ENCODE measurements at places on chromosomes 3 and 15. TPM values are rescaled to one million over a fixed set of nuclear protein-coding genes. Genes with fewer than 3 reads are reported as not detected.

- H3K27me3 ChIP-seq, result no peaks in the 10 kb centered on the region
- no peaks in the 10 kb centered on the region for H3K36me3 ChIP-seq
- H3K27ac ChIP-seq, result peak overlapping the region; percentile 53
- DNase-seq, result no peak
- no peak overlapping the region for H3K4me3 ChIP-seq
- peaks cover 6% of the 10 kb centered on the region for H3K4me1 ChIP-seq
Observed at GRCh38 chr15:36577082-36577481, 2.3 kb upstream of the CDIN1 start.

ZIC1 gene
- polyA plus RNA-seq, result 11.3 TPM

IL20RB gene
- 0.58 TPM for polyA plus RNA-seq

DNA sequence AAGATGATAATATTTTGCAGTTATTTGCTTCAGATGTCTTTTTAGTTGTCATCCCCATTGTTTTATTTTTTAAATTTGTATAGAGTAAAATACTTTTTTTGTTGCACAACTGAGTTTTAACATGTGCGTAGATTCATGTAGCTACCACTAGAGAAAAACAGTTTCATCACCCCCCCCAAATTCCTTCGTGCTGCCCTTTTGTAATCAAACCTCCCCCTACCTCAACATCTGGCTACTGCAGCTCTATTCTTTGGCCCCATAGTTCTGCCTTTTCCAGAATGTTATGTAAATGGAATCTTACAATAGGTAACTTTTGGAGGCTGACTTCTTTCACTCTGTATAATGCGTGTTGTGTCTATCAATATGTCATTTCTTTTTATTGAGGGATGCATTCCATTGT is 232.0 kb upstream of the RASGRP1 start:
- no peaks in the 10 kb centered on the region for H3K36me3 ChIP-seq
- no peaks in the 10 kb centered on the region for H3K27me3 ChIP-seq
- peaks cover 3% of the 10 kb centered on the region for H3K4me1 ChIP-seq
- no peak overlapping the region for H3K4me3 ChIP-seq
- no peak overlapping the region for H3K27ac ChIP-seq

GRCh38 chr3:47163169-47164006 is 525 bp downstream of the SETD2 start:
- no peaks in the 10 kb centered on the region for H3K27me3 ChIP-seq
- H3K36me3 ChIP-seq, result no peaks in the 10 kb centered on the region
- H3K27ac ChIP-seq, result peak overlapping the region; percentile 92
- H3K4me3 ChIP-seq, result peak overlapping the region; percentile 84
- peaks cover 16% of the 10 kb centered on the region for H3K4me1 ChIP-seq

DNA sequence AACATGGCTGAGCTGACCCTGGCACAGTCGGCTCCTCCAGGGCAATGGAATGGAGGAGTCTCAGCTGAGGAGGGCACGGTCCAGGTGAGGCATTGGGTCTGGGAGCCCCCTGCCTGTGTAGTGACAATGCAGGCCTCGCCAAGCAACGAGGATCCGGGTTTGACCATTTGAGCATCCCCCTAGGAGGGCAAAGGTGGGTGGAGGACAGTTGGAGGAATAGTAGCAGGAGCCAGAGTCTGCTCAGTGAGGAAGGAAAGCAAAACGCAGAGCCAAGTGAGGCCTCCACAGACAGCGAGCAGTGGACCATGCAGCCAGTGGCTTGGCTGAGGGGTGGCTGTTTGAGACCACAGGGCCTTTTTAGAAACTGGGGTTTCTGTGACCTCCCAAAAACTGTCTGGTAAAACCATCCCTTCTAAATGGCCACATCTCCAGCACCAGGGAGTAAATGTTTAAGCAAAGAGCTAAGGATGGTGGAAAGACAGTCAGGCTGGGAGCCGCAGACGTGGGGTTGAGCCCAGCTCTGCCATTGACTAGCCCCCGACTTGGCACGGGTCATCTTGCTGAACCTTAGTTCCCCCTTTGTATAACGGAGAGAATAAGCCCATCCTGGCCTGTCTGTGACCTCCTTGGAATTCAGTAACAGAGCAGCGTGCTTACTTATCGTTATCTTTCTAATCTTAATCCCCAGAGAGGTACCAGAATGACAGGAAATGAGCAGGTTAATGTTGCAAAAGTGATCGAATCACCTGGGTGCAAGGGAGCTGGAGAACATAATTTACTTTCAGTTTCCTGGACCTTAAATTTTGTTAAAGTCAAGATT is 46.8 kb downstream of the CMTM6 start:
- H3K36me3 ChIP-seq, result peaks cover 9% of the 10 kb centered on the region
- no peaks in the 10 kb centered on the region for H3K27me3 ChIP-seq
- H3K4me3 ChIP-seq, result no peak overlapping the region
- no peak for DNase-seq

DNA sequence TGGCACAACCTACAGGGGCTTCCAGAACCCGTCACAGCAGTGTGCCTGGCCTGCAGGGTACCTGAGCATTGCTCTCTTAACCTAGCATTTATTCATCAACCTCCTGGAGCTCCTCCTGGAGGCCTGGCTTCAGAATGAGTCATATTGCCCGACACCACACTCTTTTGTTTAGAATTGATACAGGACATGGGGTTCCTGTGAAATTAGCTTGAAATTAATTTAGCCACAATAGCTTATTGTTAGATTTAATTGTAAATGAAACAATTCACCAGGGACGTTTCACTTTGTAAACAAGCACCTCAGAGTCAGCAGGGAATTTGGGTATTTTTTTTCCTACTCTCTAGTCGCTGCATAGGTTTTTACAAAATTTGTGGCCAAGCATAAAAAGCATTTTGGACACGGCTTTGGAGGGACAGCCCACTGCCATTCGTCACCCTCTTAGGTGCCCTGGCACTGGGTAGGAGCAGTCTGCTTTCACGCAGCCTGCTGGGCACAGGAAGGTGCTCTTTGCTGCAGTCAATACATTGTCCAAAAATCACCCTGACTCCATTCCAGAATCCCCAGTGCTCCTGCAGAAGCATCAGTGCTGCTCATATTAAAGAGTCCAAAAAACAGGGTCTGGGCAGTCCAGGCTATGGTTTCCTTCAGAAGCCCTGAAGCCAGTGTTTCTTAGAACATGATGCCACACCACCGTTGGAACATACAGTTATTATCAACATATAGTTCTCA is 60.8 kb upstream of the MEF2A start:
- no peak overlapping the region for H3K4me3 ChIP-seq
- no peaks in the 10 kb centered on the region for H3K4me1 ChIP-seq
- DNase-seq, result no peak
- H3K36me3 ChIP-seq, result no peaks in the 10 kb centered on the region

DNA sequence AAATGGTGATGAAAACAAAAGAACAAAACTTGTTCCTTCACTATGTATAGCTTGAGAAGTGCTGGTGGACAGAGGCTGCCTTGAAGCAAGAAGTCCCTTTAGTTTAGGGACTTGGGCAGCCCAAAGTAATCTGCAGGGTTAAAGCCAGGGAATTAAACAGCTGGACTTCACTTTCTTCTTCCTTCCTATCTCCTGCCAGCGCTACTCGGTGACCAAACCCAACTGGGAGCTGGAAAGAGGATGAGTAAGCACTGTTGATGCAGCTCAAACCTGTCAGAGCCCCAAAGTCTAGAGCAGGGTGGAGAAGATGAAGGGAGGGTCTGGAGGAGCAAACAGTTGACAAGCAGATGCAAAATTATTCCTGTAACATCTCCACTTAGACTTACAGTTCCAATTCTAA is 73.1 kb upstream of the FBN1 start:
- no peaks in the 10 kb centered on the region for H3K27me3 ChIP-seq
- no peak overlapping the region for H3K4me3 ChIP-seq

KIF15 gene
- polyA plus RNA-seq, result 2.1 TPM

DNA sequence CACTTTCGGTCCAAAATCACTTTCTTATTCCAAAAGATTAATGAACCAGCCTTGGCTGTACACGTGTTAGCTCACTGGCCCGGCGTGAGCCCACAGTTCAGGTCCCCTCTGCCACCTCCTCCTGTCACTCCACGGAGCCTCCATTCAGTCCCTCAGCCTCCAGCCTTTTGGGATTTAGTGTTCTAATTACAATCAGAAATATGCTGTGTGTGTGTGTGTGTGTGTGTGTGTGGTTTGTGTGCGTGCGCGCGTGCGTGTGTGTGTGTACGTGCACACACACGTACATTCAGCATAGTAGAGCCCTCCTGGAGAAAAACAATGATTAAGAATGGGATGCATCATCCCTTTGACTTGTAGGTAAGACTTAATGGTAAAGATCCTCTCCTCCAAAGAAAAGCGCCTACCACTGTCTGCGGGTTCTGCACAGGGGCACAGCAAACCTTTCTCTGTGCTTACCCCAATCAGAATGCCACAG is 801 bp downstream of the CA12 start:
- H3K4me1 ChIP-seq, result peaks cover 17% of the 10 kb centered on the region
- peak overlapping the region; percentile 60 for H3K27ac ChIP-seq
- DNase-seq, result no peak
- H3K27me3 ChIP-seq, result no peaks in the 10 kb centered on the region
- H3K4me3 ChIP-seq, result peak overlapping the region; percentile 56

DNA sequence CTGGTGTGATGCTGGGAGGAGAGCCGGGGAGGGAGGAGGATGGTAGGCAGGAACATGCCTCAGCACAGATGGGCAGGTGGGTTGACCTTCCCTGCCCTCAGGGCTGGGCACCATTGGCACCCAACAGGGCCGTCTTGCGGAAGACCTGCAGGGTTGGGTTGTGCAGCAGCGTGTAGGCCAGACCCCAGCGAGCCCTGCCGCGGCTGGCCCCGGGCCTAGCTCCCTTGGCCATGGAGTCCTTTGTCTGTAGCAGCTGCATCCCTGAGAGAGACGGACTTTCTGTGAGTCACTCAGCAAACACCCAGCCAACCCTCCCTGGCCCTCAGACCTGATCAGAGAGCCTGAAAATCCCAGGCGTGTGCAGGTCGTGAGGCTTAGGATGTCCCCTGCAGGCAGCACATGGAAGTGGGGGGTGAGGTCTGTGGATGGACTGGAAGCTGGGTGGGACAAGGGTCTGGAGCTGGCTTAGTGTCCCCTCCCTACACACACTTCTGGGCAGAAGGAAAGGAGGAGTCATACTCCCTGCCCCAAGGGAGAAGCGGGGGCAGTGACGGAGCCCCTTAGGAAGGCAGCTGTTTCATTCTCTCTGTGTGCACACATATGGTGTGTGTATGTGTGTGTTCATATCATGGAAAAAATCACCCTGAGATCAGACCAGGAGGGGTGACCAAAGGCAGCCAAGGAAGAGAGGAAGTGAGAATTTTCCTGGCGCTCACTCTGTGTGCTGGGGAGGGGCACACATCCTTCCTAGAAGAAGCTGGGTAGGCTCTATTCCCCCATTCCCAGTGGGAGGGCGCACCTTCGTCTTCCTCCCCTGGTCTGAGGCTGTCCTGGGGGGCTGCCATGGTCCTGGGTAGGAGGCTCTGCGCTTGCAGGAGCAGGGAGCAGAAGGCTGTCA is 6.7 kb downstream of the ISLR start:
- H3K27me3 ChIP-seq, result no peaks in the 10 kb centered on the region
- H3K4me1 ChIP-seq, result peaks cover 58% of the 10 kb centered on the region
- peaks cover 4% of the 10 kb centered on the region for H3K36me3 ChIP-seq
- no peak overlapping the region for H3K4me3 ChIP-seq

GRCh38 chr3:156158656-156159295 is 38.4 kb downstream of the KCNAB1 start:
- H3K4me1 ChIP-seq, result no peaks in the 10 kb centered on the region
- no peak overlapping the region for H3K27ac ChIP-seq
- H3K36me3 ChIP-seq, result no peaks in the 10 kb centered on the region
- no peak overlapping the region for H3K4me3 ChIP-seq
- DNase-seq, result no peak

DNA sequence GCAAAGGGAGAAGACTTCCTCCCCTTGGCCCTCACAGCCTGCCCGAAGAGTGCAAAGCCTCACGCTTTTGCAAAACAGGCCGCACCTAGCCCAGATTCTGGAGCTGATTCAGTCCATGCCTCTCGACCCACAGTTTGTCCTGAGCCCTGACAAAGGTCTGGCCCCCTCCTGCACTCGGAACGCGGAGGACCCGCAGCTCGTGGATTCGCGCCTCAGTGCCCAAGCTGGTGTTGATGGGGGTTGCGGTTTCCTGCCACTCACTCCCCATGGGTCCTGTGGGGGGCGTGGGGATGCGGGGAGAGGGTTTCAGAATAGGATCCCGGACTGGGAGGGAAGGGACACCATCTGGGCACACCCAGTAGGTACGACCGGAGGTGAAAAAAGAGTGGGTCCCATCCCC is 594 bp upstream of the CRABP1 start:
- DNase-seq, result no peak
- no peak overlapping the region for H3K27ac ChIP-seq
- H3K36me3 ChIP-seq, result no peaks in the 10 kb centered on the region
- H3K27me3 ChIP-seq, result peaks cover 22% of the 10 kb centered on the region
- H3K4me1 ChIP-seq, result no peaks in the 10 kb centered on the region
- H3K4me3 ChIP-seq, result no peak overlapping the region

- no peak overlapping the region for H3K4me3 ChIP-seq
- no peaks in the 10 kb centered on the region for H3K4me1 ChIP-seq
- DNase-seq, result no peak
Observed at GRCh38 chr3:59326246-59327024, 276.6 kb upstream of the CFAP20DC start.

- no peak overlapping the region for H3K4me3 ChIP-seq
- H3K27ac ChIP-seq, result no peak overlapping the region
- no peaks in the 10 kb centered on the region for H3K4me1 ChIP-seq
- no peaks in the 10 kb centered on the region for H3K27me3 ChIP-seq
- DNase-seq, result no peak
Observed at GRCh38 chr3:69750549-69750948, 11.3 kb downstream of the MITF start.

EPHB1 gene
- 0.84 TPM for polyA plus RNA-seq

GRAMD1C gene
- 1.3 TPM for polyA plus RNA-seq

SEMA3G gene
- 0.10 TPM for polyA plus RNA-seq

- H3K27me3 ChIP-seq, result no peaks in the 10 kb centered on the region
- no peak overlapping the region for H3K4me3 ChIP-seq
- DNase-seq, result peak; percentile 55
Observed at GRCh38 chr15:101288905-101289513, 6.0 kb downstream of the SNRPA1 start.

KCNMB3 gene
- polyA plus RNA-seq, result 1.1 TPM

DNA sequence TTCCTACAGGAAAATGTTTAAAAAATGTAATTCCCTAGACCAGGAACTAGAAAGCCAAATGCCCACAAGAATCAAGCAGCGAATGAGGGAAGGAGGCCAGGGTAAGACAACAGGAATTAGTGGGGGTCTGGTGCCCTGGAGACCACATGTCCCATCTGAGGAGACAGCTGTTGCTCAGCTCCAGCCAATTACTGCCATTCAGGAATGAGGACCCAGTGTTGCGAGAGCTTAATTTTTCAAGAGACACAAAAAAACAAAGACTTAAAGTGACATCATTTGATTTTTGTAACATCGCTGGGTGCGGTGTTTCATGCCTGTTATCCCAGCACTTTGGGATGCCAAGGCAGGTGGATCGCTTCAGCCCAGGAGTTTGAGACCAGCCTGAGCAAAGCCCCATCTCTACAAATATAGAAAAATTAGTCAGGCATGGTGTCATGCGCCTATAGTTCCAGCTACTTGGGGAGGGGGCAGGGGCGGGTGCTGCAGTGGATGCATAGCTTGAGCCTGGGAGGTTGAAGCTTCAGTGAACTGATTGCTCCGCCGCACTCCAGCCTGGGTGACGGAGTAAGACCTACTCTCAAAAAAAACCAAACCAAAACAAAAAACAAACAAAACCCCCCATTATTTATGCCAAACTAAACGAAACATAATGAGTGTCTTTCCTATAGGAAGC is 52.8 kb upstream of the LRIG1 start:
- H3K4me1 ChIP-seq, result no peaks in the 10 kb centered on the region
- no peak overlapping the region for H3K4me3 ChIP-seq

CA12 gene
- polyA plus RNA-seq, result 44.3 TPM

- H3K27me3 ChIP-seq, result no peaks in the 10 kb centered on the region
- H3K36me3 ChIP-seq, result 0 out of 2 replicates have a peak, but pooled peaks cover 3% of the 10 kb centered on the region
- peak overlapping the region; percentile 98 for H3K27ac ChIP-seq
- H3K4me1 ChIP-seq, result peaks cover 4% of the 10 kb centered on the region
Observed at GRCh38 chr3:37183375-37183831, 9.0 kb upstream of the LRRFIP2 start.

CTXN2 gene
- polyA plus RNA-seq, result 0.02 TPM

All from SK-N-SH (cell line).